WTC11 (cell line): ENCODE measurements at places on chromosomes 5 and 9. TPM values are rescaled to one million over a fixed set of nuclear protein-coding genes. Genes with fewer than 3 reads are reported as not detected.

PDLIM4 gene
- total RNA-seq, result 10.6 to 15.2 TPM (median 11.4 TPM) in 3 replicates

- no peak overlapping the region for H3K4me3 ChIP-seq
- H3K27me3 ChIP-seq, result no peaks in the 10 kb centered on the region
- H3K36me3 ChIP-seq, result no peaks in the 10 kb centered on the region
- no peaks in the 10 kb centered on the region for H3K4me1 ChIP-seq
- no peak overlapping the region for H3K27ac ChIP-seq
Observed at GRCh38 chr5:158410976-158411375, 552.0 kb upstream of the CLINT1 start.

- H3K27ac ChIP-seq, result no peak overlapping the region
- H3K4me1 ChIP-seq, result no peaks in the 10 kb centered on the region
- H3K27me3 ChIP-seq, result peaks cover 66% of the 10 kb centered on the region
- peaks cover 24% of the 10 kb centered on the region for H3K36me3 ChIP-seq
- H3K4me3 ChIP-seq, result no peak overlapping the region
Observed at GRCh38 chr9:122444041-122444733, 33.5 kb downstream of the OR1J1 start.

DNA sequence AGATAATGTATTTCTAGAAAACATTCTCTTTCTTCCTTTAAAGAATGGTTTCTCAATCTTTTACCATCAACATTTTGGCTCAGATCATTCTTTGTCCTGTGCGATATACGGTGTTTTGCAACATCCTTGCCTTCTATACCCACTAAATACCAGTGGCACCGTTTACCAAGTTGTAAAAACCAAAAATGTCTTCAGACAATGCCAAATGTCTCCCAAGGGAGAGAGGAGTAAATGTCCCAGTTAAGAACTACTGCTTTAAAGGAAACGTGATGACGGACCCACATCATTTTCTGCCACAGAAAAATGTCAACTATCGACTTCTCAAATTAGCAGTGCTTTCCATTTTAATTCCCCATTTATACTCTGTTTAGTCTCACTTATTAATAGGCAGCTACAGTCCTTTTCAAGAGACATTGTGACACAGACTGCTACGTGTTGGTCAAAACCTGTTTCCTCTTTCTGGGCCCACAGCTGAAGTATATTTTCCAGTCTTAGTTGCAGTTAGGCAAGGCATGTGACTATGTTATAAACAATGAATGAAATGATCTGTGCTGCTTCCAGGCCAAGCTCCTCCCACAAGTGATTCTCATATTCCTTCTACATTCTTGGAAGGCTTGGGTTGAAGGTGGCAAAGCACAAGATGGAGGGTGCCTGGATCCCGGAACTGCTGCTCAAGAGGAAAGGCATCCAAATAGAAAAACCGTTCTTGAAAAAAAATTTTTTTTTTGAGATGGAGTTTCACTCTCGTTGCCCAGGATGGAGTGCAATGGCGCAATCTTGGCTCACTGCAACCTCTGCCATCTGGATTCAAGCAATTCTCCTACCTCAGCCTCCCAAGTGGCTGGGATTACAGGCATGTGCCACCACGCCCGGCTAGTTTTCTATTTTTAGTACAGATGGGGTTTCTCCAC, 8.8 kb downstream of the PRXL2C start:
- no peak overlapping the region for H3K4me3 ChIP-seq
- H3K4me1 ChIP-seq, result no peaks in the 10 kb centered on the region
- no peak for DNase-seq
- H3K36me3 ChIP-seq, result peaks cover 8% of the 10 kb centered on the region
- peak overlapping the region; percentile 58; the same call in 1 of the 2 replicates for H3K27ac ChIP-seq

- H3K27me3 ChIP-seq, result no peaks in the 10 kb centered on the region
- no peak overlapping the region for H3K4me3 ChIP-seq
- DNase-seq, result no peak
- no peak overlapping the region for H3K27ac ChIP-seq
- no peaks in the 10 kb centered on the region for H3K36me3 ChIP-seq
Observed at GRCh38 chr9:126436545-126437267, 110.1 kb downstream of the MVB12B start.
